ENCODE measurements at places on chromosomes 1 and 21. TPM values are rescaled to one million over a fixed set of nuclear protein-coding genes. Genes with fewer than 3 reads are reported as not detected.
A peak's percentile ranks its signal among the peaks of the same experiment; 100 is the strongest.

GRCh38 chr1:230407351-230407750, 18.8 kb downstream of the PGBD5 start:
- no peak overlapping the region for H3K27ac ChIP-seq
- peak; percentile 16 for DNase-seq
- no peaks in the 10 kb centered on the region for H3K4me1 ChIP-seq
- H3K27me3 ChIP-seq: no peaks in the 10 kb centered on the region

- peaks cover 33% of the 10 kb centered on the region for H3K4me1 ChIP-seq
- no peak for DNase-seq
- no peaks in the 10 kb centered on the region for H3K27me3 ChIP-seq
- H3K4me3 ChIP-seq: no peak overlapping the region
- no peaks in the 10 kb centered on the region for H3K36me3 ChIP-seq
Observed at GRCh38 chr1:67584938-67585337, 100.1 kb upstream of the GADD45A start.

GRCh38 chr1:109564194-109564878, 15.9 kb downstream of the GNAI3 start:
- H3K27me3 ChIP-seq: no peaks in the 10 kb centered on the region
- peaks cover 4% of the 10 kb centered on the region for H3K4me1 ChIP-seq
- H3K4me3 ChIP-seq: no peak overlapping the region

GRCh38 chr21:44260791-44261631, 686 bp downstream of the DNMT3L start:
- H3K27me3 ChIP-seq: peaks cover 7% of the 10 kb centered on the region
- H3K4me1 ChIP-seq: no peaks in the 10 kb centered on the region
- H3K36me3 ChIP-seq: no peaks in the 10 kb centered on the region
- DNase-seq: no peak
- H3K4me3 ChIP-seq: no peak overlapping the region

- no peaks in the 10 kb centered on the region for H3K36me3 ChIP-seq
- no peaks in the 10 kb centered on the region for H3K4me1 ChIP-seq
- DNase-seq: no peak
- no peak overlapping the region for H3K4me3 ChIP-seq
- no peak overlapping the region for H3K27ac ChIP-seq
Observed at GRCh38 chr1:70890408-70890807, 157.2 kb downstream of the PTGER3 start.

DNA sequence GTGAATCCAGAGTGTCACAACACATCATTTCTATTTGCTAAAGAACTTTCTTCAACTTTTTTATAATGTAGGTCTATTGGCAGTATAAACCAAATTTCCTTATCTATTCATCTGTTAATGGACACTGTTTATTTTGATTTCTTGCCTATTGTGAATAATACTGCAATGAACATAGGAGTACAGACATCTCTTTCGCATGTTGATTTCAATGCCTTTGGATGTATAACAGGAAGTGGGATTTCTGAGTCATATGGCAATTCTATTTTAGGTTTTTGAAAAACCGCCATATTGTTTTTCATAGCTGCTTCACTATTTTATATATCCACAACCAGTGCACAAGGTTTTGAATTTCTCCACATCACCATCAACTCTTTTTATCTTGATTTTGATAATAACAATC, 198.7 kb downstream of the KCNT2 start:
- no peaks in the 10 kb centered on the region for H3K27me3 ChIP-seq
- no peak overlapping the region for H3K4me3 ChIP-seq
- DNase-seq: no peak

DNA sequence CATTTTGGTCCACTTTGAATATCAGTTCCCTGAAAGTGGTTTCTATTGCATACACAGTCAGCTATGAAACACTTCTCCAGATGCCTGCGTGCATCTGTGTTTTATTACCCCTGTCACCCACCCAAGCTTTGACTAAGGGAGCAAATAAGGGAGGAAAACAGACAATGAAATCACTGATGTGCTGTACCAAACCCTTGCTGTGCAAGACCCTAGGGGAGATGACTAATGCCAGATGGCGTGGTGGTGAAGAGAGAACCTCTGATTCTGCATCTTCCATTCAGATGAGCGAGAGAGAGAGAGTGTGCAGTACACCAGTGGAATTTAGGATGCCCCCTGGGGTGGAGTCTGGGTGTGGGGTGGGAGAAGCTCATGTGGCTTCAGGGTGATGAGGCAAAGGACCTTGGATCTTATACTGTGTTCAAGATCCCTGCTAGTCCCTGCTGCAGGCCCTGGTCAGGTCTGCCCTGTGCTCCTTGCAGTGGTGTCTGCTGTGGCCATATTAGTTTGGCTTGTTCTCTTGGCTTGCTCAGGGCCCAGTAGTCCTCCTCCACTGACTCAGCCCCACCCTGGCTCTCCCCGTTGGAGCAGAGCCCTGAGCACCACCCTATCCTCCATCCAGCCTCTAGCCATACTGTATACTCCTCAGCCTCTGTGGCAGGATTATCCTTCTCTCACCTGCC, 18.5 kb downstream of the CLCA1 start:
- H3K4me3 ChIP-seq: no peak overlapping the region
- peak overlapping the region; percentile 67 for H3K27ac ChIP-seq
- H3K4me1 ChIP-seq: peaks cover 6% of the 10 kb centered on the region
- DNase-seq: peak; percentile 98

DNA sequence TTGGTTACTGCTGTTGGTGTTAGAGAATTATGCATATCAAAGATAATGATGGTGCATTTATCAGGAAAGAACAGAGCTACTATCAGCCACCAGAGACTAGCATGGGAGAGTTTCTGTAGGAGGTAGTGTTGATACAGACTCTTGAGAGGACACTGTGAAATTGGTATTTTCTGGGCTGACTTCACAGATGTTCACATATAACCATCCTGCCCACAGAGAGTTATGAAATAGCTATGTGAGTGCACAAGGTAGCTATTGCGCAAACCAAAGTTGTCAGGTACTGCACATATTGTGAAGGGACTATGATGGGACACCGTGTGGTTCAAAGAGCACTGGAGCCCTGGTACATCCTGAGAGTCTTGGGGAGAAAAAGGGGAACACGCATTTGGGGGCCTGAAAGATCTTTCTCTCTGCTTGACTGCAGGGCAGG, 1.4 kb upstream of the TLCD4 start:
- H3K27ac ChIP-seq: no peak overlapping the region
- no peak overlapping the region for H3K4me3 ChIP-seq
- no peaks in the 10 kb centered on the region for H3K36me3 ChIP-seq
- H3K27me3 ChIP-seq: peaks cover 12% of the 10 kb centered on the region

- no peaks in the 10 kb centered on the region for H3K36me3 ChIP-seq
- H3K27ac ChIP-seq: no peak overlapping the region
- H3K4me3 ChIP-seq: no peak overlapping the region
- no peaks in the 10 kb centered on the region for H3K27me3 ChIP-seq
- peak; percentile 73 for DNase-seq
Observed at GRCh38 chr1:170291516-170291915, 145.8 kb downstream of the NTMT2 start.

DNA sequence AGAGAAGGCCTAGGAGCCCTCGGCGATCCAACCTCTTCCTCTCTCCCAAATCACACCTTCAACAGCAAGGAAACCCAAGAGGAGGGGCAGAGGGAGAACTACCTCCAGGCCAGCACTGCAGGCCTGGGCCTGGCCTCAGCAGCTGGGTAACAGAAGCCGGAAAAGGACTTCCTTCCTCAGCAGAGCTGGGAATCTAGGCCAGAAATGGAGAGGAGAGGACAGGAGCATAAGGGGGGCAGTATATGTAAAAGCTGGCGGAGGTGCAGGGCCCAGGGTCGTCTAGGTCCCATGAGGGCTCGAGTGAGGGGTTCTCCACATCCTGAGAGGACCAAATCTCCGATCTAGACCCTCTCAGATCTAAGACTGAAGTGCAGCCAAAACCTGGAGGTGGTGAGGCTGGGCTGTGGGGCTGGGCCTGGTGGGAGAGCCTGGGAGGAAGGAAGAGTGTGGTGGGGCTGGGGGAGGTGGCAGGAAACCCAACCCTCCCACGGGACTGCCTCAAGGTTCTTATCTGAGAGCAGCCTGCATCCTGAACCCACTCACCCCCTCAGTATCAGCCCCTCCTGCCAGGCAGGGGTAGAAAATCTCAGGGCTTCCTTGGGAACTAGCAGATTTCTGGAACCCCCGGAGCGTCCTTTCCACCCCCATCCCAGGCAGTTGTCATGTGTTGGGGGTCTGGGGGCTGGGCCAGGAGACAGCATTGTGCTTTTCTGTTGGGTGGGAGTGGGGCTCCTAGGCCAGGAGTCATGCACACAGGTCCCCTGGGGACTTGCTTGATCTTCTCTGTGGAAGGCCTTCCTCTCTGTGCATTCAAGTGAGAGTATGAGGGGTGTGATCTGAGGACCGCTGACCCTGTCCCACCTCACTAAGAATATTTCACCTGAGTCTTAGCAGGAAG, 33.0 kb downstream of the PIK3C2B start:
- no peaks in the 10 kb centered on the region for H3K27me3 ChIP-seq
- peak overlapping the region; percentile 56 for H3K27ac ChIP-seq
- no peak overlapping the region for H3K4me3 ChIP-seq
- DNase-seq: peak; percentile 63
- peaks cover 64% of the 10 kb centered on the region for H3K36me3 ChIP-seq

DNA sequence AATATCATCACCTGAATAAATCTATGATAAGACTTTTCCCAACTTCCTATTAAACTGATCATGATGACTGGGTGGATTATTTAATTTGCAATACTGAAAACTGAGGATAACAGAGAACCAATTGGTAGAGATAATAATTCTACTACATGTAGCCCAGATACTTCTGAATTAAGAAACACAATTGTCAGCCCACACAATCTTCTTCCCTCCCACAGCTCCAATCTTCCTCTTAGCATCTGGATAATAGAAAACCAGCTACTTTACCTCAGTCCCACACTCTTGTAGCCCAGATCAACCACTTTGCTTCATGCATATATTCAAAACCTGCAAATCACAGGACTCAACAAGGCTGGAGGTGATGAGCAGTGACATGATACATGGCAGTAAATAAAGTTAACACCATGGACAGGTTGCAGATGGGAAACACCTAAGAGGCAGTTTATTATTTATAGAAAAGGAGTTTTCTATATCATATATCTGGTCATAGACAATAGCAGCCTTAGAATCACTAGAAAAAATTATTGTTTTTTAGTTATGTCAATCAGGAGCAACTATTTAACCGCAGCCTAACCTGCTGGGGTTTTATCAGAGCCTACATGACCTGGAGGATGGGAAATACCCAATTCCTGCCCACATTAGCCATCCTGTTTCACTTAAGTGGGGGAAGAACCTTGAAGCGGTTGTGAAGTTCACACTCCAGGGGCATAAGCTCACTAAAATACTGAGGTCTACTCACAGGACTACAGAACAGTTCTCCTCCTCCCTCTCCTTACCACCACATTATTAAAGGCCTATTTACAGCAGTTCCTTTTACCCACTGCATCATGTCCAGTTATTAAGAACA, 16.7 kb downstream of the FRRS1 start:
- H3K27me3 ChIP-seq: no peaks in the 10 kb centered on the region
- DNase-seq: no peak
- no peak overlapping the region for H3K27ac ChIP-seq
- H3K4me1 ChIP-seq: no peaks in the 10 kb centered on the region
- H3K4me3 ChIP-seq: no peak overlapping the region

GRCh38 chr21:32411350-32412161, 950 bp upstream of the EVA1C start:
- peaks cover 46% of the 10 kb centered on the region for H3K27me3 ChIP-seq
- peak overlapping the region; percentile 75 for H3K27ac ChIP-seq
- peak overlapping the region; percentile 52 for H3K4me3 ChIP-seq
- DNase-seq: peak; percentile 62
- peaks cover 20% of the 10 kb centered on the region for H3K4me1 ChIP-seq
- H3K36me3 ChIP-seq: no peaks in the 10 kb centered on the region

DNA sequence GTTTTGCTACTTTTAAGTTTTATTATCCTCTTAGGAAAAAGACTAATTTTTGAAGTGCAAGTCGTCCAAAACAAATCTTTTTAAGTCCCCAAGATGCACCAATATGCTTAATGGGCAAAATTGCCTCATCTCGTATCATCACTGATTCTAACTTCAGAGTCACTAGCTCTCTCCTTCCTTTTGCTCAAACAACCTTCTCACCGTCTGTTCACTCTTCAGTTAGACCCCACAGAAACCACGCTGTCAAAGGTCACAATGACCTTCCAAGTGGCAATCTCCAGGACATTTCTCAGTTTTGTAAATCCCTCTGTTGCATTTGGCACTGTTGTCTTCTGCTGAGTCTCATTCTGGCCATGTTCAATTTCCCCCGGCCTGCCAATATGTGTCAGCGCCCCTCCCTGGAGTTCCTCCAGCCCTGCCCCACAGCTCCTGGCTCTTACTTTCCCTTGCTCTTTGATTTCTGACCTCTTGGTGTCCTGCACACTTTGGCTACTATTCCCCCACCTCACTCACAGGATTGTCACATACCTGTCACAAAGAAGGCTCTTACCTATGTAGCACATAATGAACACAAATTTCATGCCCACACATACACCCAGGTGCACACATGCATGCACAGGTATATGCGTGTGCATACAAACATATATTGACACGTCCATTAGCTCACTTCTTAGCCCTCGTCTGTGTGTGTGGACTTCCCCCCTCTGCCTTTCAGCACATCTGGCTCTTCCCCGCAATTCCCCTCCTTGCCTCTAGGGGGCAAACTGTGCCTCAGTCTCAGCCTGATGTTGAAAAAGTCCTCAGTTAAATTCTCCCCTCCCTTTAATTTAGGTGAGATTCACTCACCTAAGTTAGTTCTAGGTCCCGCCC, 354.0 kb upstream of the DUSP10 start:
- no peaks in the 10 kb centered on the region for H3K27me3 ChIP-seq
- H3K4me3 ChIP-seq: no peak overlapping the region
- no peaks in the 10 kb centered on the region for H3K36me3 ChIP-seq
- no peak overlapping the region for H3K27ac ChIP-seq

DNA sequence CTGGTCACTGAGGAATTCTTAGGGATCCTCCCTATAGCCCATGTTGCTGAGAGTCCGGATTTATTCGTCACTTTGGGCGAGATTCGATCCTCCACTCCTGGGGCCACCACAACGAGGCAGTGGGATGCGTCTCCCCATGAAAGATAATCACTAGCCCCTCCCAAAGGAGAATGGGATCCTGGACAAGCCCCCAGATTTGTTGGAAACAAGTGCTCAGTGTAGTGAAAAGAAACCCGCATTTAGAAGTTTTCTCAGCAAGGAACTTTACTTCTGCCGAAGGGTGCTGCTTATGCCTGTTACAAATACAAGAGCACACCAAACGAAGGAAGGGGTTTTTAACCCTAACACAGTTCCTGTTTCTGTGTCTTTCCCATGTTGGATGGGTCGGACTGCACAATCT, 83.3 kb downstream of the ZFYVE9 start:
- no peaks in the 10 kb centered on the region for H3K4me1 ChIP-seq
- no peak for DNase-seq
- H3K27me3 ChIP-seq: peaks cover 2% of the 10 kb centered on the region
- H3K27ac ChIP-seq: no peak overlapping the region

GRCh38 chr1:68617942-68618341, 121.1 kb upstream of the DEPDC1 start:
- H3K27me3 ChIP-seq: no peaks in the 10 kb centered on the region
- H3K4me1 ChIP-seq: no peaks in the 10 kb centered on the region
- no peak overlapping the region for H3K27ac ChIP-seq
- no peak overlapping the region for H3K4me3 ChIP-seq
- no peak for DNase-seq
- no peaks in the 10 kb centered on the region for H3K36me3 ChIP-seq

The NR0B2 gene
- polyA plus RNA-seq: 0.11 TPM

The SARS1 gene
- 97.7 TPM for polyA plus RNA-seq

The SLC30A2 gene
- 0.69 TPM for polyA plus RNA-seq

The CCDC17 gene
- 0.71 TPM for polyA plus RNA-seq

The RNF207 gene
- polyA plus RNA-seq: 29.4 TPM

The FBXO2 gene
- 4.5 TPM for polyA plus RNA-seq

The ILDR2 gene
- 3.1 TPM for polyA plus RNA-seq

The YOD1 gene
- 5.5 TPM for polyA plus RNA-seq

The MAN1C1 gene
- 14.7 TPM for polyA plus RNA-seq

The TMEM79 gene
- 3.7 TPM for polyA plus RNA-seq

The SPRR1A gene
- not detected for polyA plus RNA-seq

The FAM43B gene
- polyA plus RNA-seq: 0.98 TPM

Measured in muscle of leg (tissue), 16 donors.